Stimulated activated CD8-positive, alpha-beta memory T cell treated with anti-CD3 and anti-CD28 coated beads, Interleukin-15, amount 100 ng/mL, for 1 hour (primary cell): ENCODE measurements at places on chromosomes 6 and 20.

GRCh38 chr20:24738981-24739633 is 210.0 kb upstream of the CST7 start:
- DNase-seq: no peak

- no peak for DNase-seq
Measured at GRCh38 chr6:154933181-154933827, 61.8 kb upstream of the TIAM2 start.

- no peak for DNase-seq
Measured at GRCh38 chr6:53796451-53796780, 1.6 kb downstream of the LRRC1 start.

DNA sequence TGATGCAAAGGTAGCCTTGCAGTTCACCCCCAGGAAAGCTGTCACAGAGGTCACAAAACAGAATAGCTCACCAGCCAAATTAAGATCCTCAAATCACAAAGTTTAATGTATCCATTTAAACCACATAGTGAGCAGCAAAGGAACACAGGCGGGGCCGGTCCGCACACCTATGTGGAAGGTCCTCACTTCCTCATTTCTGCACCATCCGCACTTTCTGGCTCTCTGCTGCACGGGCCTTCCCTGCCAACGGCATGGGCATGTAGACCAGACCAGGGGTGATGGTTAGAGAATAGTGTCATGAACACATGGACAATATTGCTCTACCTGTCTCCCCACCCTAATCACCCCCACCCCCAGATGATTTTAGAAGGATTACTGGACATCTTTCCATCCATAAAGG is 12.1 kb upstream of the TBXT start:
- no peak for DNase-seq

DNA sequence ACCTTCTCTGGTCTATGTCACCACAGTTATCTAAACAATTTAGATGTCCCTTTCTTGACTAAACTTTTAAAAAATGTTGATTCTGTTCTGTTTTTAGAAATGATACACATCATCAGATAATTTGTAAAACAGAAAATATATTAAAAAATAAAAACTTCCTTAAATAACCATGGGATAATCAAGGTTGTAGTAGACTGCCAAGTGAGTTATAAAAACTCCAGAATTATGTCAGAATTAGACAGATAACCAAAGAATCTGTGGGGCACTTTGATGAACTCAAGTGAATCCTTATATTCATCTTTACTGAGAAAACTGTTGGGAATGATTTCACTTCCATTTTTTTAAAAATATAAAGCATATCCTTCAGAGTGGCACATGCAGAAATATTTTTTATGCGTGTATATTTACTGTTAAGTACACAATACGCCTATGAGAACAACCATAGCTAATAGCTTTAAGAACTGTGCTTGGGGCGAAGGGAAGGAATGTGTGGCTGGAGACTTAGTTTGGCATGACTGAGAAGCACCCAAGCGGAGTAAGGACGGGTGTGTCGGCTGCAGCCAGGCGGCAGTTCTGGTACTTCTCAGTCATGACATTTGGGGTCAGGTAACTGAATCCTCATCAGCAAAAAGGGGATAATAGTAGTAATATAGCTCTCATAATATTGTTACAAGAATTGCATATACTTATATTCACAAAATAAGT is 604.7 kb upstream of the CITED2 start:
- DNase-seq: no peak

DNA sequence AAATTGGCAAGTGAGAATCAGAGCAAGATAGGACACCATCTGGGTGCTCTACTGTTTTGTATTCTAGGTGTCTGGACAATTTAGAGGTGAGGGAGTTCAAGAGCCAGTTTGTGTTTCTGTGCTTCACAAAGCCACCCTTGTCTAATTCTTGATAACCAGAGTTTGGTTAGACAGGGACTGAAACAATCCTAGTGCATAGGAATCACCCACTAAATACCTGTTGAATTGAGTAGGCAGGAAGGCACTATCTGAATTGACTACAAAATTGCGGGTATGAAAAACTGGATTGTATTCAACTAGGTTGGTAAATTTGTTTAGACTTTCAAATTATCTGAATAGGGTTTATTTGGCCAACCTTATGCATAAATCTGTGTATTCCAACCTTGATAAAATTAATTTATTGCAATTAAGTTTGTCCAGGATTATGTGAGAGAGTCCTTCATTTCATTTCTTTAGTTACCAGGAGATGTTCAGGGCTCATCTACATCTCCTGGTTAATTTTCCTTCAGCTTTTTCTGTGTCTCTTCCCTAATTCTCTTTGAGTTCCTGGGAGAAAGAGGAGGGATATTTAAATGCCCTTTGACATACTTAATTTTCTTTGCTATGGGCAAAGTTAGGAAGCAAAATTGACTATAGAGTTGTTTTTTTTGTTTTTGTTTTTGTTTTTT is 1.7 kb downstream of the TPX2 start:
- DNase-seq: no peak

DNA sequence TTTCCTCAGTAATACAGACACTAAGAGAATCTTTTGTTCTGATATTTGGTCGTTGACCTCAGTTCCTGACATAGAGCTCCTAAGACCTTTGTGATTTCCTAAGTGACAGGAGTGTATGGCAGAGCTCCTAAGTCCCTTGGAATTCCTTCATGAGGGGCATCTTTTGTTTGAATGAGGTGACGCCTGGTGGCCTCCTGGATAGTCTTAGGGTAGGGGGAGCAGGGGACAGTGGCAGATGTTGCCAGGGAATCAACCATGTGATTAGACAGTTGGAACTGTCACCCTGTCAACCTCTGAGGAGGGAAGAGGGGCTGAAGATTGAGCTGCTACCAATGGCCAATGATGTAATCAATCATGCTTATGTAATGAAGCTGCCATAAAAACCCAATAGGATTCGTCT is 67.0 kb downstream of the DST start:
- no peak for DNase-seq

- no peak for DNase-seq
Measured at GRCh38 chr6:149075616-149076354, 241.7 kb upstream of the TAB2 start.

DNA sequence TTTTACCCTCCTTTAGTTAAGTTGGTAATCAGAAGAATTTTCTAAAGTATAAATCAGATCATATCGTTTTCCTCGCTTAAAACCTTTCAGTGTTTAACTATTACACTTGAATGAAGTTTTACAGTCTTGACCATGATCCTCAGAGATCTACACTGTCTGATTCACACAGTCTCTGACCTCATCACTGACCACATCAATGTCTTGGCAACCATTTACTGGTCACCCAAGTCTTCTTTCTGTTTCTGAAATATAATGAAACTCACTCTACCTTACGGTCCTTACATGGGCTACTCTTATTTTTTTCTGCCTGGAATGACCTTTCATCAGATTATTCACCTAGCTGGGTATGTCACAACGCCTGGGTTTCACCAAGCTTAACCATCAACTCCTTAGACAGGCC is 71.4 kb downstream of the ADGB start:
- no peak for DNase-seq

GRCh38 chr6:165441181-165441580 is 131.8 kb upstream of the C6orf118 start:
- no peak for DNase-seq

- DNase-seq: no peak
Measured at GRCh38 chr20:63873477-63873971, 8.5 kb downstream of the TPD52L2 start.

- no peak for DNase-seq
Measured at GRCh38 chr6:147528511-147529145, 20.1 kb downstream of the SAMD5 start.

GRCh38 chr6:35046103-35046502 is 95.0 kb downstream of the TCP11 start:
- no peak for DNase-seq

- no peak for DNase-seq
Measured at GRCh38 chr20:50744143-50744792, 12.9 kb downstream of the PARD6B start.

GRCh38 chr6:43627008-43627825 is 1.8 kb downstream of the GTPBP2 start:
- DNase-seq: no peak

GRCh38 chr6:101394936-101395335 is 1.4 kb downstream of the GRIK2 start:
- DNase-seq: no peak

GRCh38 chr6:108222504-108222903 is 38.3 kb downstream of the SNX3 start:
- no peak for DNase-seq

- no peak for DNase-seq
Measured at GRCh38 chr6:29708432-29709179, 14.6 kb upstream of the HLA-F start.

GRCh38 chr6:18391023-18391422 is 3.9 kb downstream of the RNF144B start:
- no peak for DNase-seq
